Epithelial cell of umbilical artery (primary cell): ENCODE measurements at places on chromosomes 6 and 20. TPM values are rescaled to one million over a fixed set of nuclear protein-coding genes. Genes with fewer than 3 reads are reported as not detected.

VWA7 gene
- not detected in 2 replicates for total RNA-seq

TMEM200A gene
- 3.0 and 3.2 TPM in 2 replicates for total RNA-seq

JPH2 gene
- under 0.01 TPM in 1 of 2 replicates, not detected in the other for total RNA-seq

OPRM1 gene
- not detected in 2 replicates for total RNA-seq

EDN3 gene
- total RNA-seq: not detected in 2 replicates

HLA-DRB5 gene
- not detected in 2 replicates for total RNA-seq

GPLD1 gene
- total RNA-seq: under 0.01 and 0.32 TPM in 2 replicates
